CD4-positive, alpha-beta memory T cell (primary cell): ENCODE measurements at places on chromosomes 5 and 9. TPM values are rescaled to one million over a fixed set of nuclear protein-coding genes. Genes with fewer than 3 reads are reported as not detected.

DNA sequence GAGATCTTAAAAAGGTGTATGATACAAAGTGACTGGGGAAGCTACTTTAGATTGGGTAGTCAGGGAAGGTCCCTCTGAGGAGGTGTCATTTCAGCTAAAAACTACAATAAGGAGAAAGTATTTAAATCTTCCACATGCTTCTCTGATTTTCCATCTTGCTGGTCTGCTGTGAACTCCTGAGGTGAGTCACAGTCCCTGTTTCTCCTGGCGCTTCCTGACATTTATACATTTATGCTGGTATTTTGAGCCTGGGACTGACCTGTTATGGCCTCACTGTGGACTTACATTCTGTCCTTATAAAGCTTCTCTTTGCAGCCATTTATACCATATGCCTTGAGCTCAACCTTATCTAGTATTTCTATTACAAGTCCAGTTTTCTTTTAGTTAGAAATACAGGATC is 95.1 kb downstream of the MED27 start:
- H3K36me3 ChIP-seq = no peaks in the 10 kb centered on the region
- DNase-seq = no peak
- no peaks in the 10 kb centered on the region for H3K27me3 ChIP-seq
- H3K27ac ChIP-seq = no peak overlapping the region

GRCh38 chr5:37875051-37875787 is 35.4 kb upstream of the GDNF start:
- H3K27me3 ChIP-seq = no peaks in the 10 kb centered on the region
- H3K27ac ChIP-seq = no peak overlapping the region
- no peaks in the 10 kb centered on the region for H3K36me3 ChIP-seq
- DNase-seq = no peak
- H3K4me1 ChIP-seq = no peaks in the 10 kb centered on the region

IRX2 gene
- not detected for total RNA-seq

DNA sequence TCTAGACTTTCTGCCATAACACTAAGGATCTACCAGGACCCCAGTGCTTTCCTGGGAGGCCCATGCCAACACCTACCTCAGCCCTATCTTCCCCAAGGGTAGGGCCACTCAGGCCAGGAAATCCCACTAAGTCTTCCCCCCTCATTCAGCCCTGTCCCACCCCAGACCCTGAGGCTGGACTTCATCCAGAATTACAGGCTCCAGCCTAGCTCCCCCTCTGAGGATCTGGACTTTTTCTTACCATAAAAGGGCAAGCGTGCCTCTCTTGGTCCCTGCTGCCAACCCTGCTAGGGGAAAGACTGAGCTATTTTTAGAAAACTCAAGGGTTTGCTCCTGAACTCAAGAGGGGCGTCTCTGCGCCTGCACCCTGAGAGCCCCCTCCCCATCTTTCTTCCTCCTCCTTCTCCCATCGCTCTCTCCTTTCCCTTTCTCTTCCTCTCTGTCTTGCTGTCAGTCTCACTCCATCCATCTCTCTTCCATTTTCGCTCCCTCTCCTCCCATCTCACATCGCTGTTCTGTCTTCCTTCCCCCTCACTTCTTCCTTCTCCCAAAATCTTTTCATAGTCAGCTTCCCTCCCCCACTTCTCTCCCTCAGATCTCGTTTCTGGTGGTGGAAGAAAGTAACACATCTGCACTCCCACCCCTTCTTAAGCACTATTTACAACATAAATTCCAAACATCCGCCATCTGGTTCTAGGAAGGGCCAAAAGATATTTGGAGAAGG is 38.1 kb upstream of the IL17B start:
- no peaks in the 10 kb centered on the region for H3K27me3 ChIP-seq
- H3K36me3 ChIP-seq = no peaks in the 10 kb centered on the region
- DNase-seq = no peak
- H3K4me1 ChIP-seq = no peaks in the 10 kb centered on the region

GRCh38 chr5:170159101-170159698 is 53.5 kb downstream of the FOXI1 start:
- H3K4me1 ChIP-seq = no peaks in the 10 kb centered on the region
- no peaks in the 10 kb centered on the region for H3K36me3 ChIP-seq
- no peak overlapping the region for H3K27ac ChIP-seq

DNA sequence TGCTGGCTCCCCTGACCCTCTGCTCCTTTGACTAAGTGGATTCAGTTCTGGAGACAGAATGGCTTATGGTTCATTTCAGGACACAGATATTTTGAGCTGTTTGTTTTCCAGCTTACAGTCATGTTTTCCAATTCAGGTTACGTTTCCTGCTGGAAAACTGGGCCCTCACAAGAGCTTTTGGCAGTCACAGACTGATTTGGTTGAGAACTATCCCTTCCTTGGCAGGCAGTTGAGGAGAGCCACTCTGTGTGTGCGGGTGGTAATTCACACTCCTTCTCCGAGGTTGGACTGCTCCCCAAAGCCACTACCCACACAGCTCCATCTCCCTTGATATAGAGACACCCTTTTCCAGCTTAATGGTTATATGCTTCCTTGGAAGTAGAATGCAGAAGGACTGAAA is 534.5 kb downstream of the TMEM38B start:
- no peak for DNase-seq
- H3K4me1 ChIP-seq = no peaks in the 10 kb centered on the region
- H3K27ac ChIP-seq = no peak overlapping the region
- no peaks in the 10 kb centered on the region for H3K27me3 ChIP-seq
- H3K36me3 ChIP-seq = no peaks in the 10 kb centered on the region
